ENCODE measurements at places on chromosomes 1 and 21. TPM values are rescaled to one million over a fixed set of nuclear protein-coding genes. Genes with fewer than 3 reads are reported as not detected.

Gene KCNJ9
- total RNA-seq: 0.09 TPM

Gene C4BPA
- not detected for total RNA-seq

Gene ALPL
- 7.2 TPM for total RNA-seq

Gene FMO3
- 0.77 TPM for total RNA-seq

Gene ETV3L
- not detected for total RNA-seq

Gene SELL
- 8.5 TPM for total RNA-seq

Gene PADI2
- 0.55 TPM for total RNA-seq

Gene MAB21L3
- total RNA-seq: not detected

Gene IRF6
- 38.9 TPM for total RNA-seq

Gene GSTM4
- total RNA-seq: 62.1 TPM

Gene PLA2G4A
- 1.9 TPM for total RNA-seq

Gene PLXNA2
- 16.5 TPM for total RNA-seq

Gene SLC6A17
- not detected for total RNA-seq

Gene ERVH48-1
- not detected for total RNA-seq

Gene CDKN2C
- total RNA-seq: 8.2 TPM

Gene UCK2
- total RNA-seq: 12.9 TPM

Gene FAM72A
- 0.38 TPM for total RNA-seq

Gene NBPF26
- total RNA-seq: 2.6 TPM

Gene PTCH2
- total RNA-seq: 0.45 TPM

Gene RNU1-4
- total RNA-seq: 1,075 TPM

Gene AVPR1B
- total RNA-seq: not detected

Gene RGS13
- total RNA-seq: not detected

Gene CADM3
- total RNA-seq: 2.3 TPM

Gene LCK
- 0.99 TPM for total RNA-seq

Gene SIK1
- 4.3 TPM for total RNA-seq

Gene OR2T2
- not detected for total RNA-seq

Gene ATXN7L2
- total RNA-seq: 1.8 TPM

Gene OR2G6
- total RNA-seq: not detected

Gene TMEM52
- total RNA-seq: 2.1 TPM

Gene AMY1C
- total RNA-seq: not detected

Gene TNFSF4
- total RNA-seq: 1.3 TPM

Gene MYBPH
- not detected for total RNA-seq

Gene AIDA
- total RNA-seq: 37.8 TPM

Gene EFNA3
- 0.47 TPM for total RNA-seq

Gene HDAC1
- total RNA-seq: 43.5 TPM

Gene TMEM240
- 3.2 TPM for total RNA-seq

Data from heart right ventricle (tissue), 16 donors.